Suprapubic skin (tissue), 4 donors: ENCODE measurements at places on chromosomes 1 and 21. TPM values are rescaled to one million over a fixed set of nuclear protein-coding genes. Genes with fewer than 3 reads are reported as not detected.

DNA sequence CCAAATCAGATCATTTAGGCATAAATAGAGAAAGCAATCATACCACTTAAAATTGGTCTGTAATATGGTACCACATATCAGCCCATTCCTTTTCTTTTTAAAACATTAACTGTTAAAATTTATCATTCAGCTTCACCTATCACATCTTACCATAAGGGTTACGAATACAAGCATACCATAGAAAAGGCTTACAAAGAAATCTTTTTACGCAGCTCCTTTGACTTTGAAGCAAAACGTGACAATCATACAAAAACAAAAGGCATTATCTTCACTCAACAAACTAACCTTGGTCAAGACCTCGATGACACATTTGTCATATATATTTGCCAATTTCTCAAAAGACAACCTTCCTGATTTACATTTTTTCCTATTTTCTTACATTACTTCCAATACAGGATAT is 169.0 kb downstream of the SMYD3 start:
- no peaks in the 10 kb centered on the region for H3K4me1 ChIP-seq
- H3K27me3 ChIP-seq, result no peaks in the 10 kb centered on the region
- no peak for DNase-seq
- no peaks in the 10 kb centered on the region for H3K36me3 ChIP-seq
- no peak overlapping the region for H3K27ac ChIP-seq

DNA sequence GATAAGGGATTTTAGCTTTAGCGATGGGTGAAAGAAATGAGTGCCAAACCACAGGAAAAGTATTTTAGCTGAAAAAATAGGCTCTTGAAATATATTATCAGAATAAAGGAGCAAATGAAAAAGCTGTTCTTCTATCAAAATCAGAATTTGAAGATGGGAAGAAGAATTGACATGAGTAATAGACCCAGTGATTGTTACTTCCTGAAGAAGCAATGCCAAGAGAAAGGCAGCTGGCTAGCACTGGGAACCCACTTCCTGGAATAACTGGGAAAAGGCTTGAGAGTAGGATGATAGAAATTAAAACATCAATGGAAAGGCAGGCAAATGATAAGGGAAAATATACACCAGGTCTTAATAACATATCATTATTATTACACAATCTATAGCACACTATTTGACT is 29.9 kb upstream of the LYPLAL1 start:
- H3K4me3 ChIP-seq, result no peak overlapping the region
- H3K4me1 ChIP-seq, result no peaks in the 10 kb centered on the region
- no peaks in the 10 kb centered on the region for H3K27me3 ChIP-seq
- DNase-seq, result no peak
- H3K27ac ChIP-seq, result no peak overlapping the region
- no peaks in the 10 kb centered on the region for H3K36me3 ChIP-seq

The AZIN2 gene
- total RNA-seq, result 3.7 TPM

The TMIGD3 gene
- not detected for total RNA-seq

GRCh38 chr1:156859523-156860112 is 701 bp upstream of the INSRR start:
- H3K4me1 ChIP-seq, result peaks cover 27% of the 10 kb centered on the region
- peak overlapping the region; percentile 31 for H3K4me3 ChIP-seq
- no peaks in the 10 kb centered on the region for H3K36me3 ChIP-seq
- no peak for DNase-seq

DNA sequence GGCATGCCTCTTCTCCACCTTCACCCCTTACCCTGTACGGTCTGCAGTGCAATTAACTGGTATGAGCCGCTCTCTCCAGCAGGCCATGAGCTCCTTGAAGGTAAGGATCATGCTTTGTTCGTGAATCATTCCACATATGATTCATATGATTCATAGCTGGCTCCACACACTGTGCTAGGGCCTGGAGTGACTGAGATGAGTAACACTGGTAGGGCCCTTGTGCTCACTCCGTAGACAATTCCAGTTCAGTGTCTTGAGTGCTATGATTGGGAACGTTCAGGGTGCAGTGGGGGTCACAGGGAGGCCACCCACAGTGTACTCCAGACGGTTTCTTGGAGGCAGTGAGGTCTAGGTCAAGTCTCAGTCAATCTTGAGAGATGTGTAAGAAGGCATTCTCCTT is 239.8 kb downstream of the LMX1A start:
- DNase-seq, result no peak
- H3K36me3 ChIP-seq, result no peaks in the 10 kb centered on the region
- peaks cover 31% of the 10 kb centered on the region for H3K27me3 ChIP-seq
- no peaks in the 10 kb centered on the region for H3K4me1 ChIP-seq
- no peak overlapping the region for H3K27ac ChIP-seq
- no peak overlapping the region for H3K4me3 ChIP-seq

- DNase-seq, result peak; percentile 88
- peaks cover 11% of the 10 kb centered on the region for H3K36me3 ChIP-seq
- peak within 1 kb of the TSS; percentile 91 for H3K27ac ChIP-seq
- H3K4me1 ChIP-seq, result peaks cover 69% of the 10 kb centered on the region
- H3K27me3 ChIP-seq, result no peaks in the 10 kb centered on the region
Observed at GRCh38 chr1:151006327-151007052, at the start of gene MINDY1. Gene MINDY1, minus strand, starts transcription at chr1:151006902. Its CDS starts 4,285 bp downstream, at chr1:151002617.

DNA sequence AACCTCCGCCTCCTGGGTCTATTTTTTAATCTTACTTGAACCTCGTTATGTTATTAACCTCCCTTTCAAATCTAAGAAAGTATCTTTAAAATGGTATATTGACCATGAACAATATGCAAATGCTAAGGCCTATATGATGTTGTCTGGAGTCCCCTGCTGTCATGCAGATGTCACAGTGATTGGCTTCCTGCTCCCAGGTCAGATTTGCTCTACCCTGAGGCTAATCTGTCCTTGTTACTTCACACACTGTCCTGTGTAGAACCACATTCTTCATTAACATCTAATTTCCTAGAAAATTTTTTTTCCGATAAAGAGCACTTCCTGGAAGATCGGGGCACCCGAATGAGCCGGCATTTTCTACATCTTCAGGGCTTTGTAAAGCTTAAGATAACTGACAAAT is 306.6 kb downstream of the MRPL39 start:
- H3K27ac ChIP-seq, result no peak overlapping the region
- no peaks in the 10 kb centered on the region for H3K4me1 ChIP-seq
- no peak overlapping the region for H3K4me3 ChIP-seq
- DNase-seq, result no peak
- no peaks in the 10 kb centered on the region for H3K36me3 ChIP-seq

- no peak overlapping the region for H3K27ac ChIP-seq
- DNase-seq, result no peak
- H3K4me1 ChIP-seq, result no peaks in the 10 kb centered on the region
- H3K4me3 ChIP-seq, result no peak overlapping the region
Observed at GRCh38 chr1:99986656-99987225, 16.9 kb downstream of the SLC35A3 start.

DNA sequence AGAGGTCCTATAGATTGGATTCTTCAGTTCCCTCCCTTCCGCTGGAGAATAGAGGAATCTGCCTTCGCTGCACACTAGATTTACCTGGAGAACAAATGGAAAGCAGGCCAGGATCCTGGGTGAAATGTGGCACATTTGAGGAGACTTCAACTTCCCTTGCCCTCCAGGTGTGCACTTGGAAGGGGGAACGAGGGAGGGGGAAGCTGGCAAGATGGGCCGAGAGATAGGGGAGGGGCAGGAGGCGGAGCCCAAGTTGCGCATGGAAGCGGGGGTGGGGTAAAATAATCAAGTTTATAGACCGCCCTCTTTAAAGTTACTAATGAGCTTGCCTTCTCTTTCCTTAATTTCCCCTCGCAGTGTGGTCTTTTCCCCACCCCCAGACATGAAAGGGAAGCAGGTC is 155.7 kb upstream of the CAMK1G start:
- H3K36me3 ChIP-seq, result no peaks in the 10 kb centered on the region
- peaks cover 23% of the 10 kb centered on the region for H3K4me1 ChIP-seq
- peak overlapping the region; percentile 81 for H3K27ac ChIP-seq
- no peaks in the 10 kb centered on the region for H3K27me3 ChIP-seq
- H3K4me3 ChIP-seq, result peak overlapping the region; percentile 44
- no peak for DNase-seq

DNA sequence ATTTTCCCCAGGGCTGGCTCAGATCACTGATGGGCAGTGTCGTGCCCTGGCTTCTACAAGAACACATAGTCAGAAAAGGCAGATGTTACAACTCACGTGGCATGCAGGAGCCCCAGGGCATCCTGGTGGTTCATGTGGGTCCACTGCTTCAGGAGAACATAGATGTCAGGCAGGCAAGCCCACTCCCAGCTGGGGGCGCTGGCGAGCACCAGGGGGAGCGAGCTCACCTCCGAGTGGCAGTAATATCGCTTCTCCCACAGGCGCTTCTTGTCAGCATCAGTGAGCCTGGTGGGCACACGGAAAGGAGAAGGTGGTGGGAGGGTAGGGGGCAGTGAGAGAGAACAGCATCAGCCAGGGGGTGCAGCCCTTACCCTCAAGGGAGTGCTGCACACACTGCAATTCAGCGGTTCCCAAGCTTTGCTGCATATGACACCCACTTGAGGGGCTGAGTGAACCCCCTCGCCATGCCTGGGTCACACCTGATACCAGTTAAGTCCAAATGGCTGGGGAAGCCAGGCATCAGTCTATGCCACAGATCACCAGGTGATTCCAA is 34.3 kb upstream of the PPP1R15B start:
- H3K36me3 ChIP-seq, result peaks cover 62% of the 10 kb centered on the region
- no peak overlapping the region for H3K27ac ChIP-seq

GRCh38 chr1:109137958-109138357 is 24.0 kb downstream of the ELAPOR1 start:
- no peaks in the 10 kb centered on the region for H3K36me3 ChIP-seq
- H3K4me3 ChIP-seq, result no peak overlapping the region
- H3K27me3 ChIP-seq, result no peaks in the 10 kb centered on the region
- no peak for DNase-seq
- no peak overlapping the region for H3K27ac ChIP-seq
- H3K4me1 ChIP-seq, result peaks cover 9% of the 10 kb centered on the region

- H3K27me3 ChIP-seq, result no peaks in the 10 kb centered on the region
- peaks cover 20% of the 10 kb centered on the region for H3K4me1 ChIP-seq
- no peak overlapping the region for H3K4me3 ChIP-seq
- peak overlapping the region; percentile 60 for H3K27ac ChIP-seq
Observed at GRCh38 chr1:211928290-211928801, 97.8 kb upstream of the LPGAT1 start.

The C1orf174 gene
- 16.0 TPM for total RNA-seq

DNA sequence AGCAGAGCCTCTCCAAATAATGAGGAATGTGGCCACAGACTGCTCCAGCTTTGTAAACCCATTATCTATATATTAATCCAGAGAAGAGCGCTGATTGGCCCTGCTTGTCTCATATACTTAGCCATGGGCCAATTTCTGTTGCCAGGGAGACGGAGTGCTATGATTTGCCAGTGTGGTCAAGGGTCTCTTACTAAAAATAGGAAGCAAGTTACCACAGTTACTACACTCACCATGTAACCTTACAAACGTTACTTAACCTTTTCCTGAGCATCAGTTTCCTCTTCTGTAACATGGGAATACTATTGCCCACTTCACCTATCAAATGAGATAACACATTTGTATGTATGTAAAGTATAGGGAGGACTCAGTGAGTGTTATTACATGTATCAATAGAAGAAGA is 7.7 kb upstream of the S100A2 start:
- no peak overlapping the region for H3K4me3 ChIP-seq
- peaks cover 34% of the 10 kb centered on the region for H3K4me1 ChIP-seq
- H3K27ac ChIP-seq, result peak overlapping the region; percentile 64
- no peaks in the 10 kb centered on the region for H3K27me3 ChIP-seq

DNA sequence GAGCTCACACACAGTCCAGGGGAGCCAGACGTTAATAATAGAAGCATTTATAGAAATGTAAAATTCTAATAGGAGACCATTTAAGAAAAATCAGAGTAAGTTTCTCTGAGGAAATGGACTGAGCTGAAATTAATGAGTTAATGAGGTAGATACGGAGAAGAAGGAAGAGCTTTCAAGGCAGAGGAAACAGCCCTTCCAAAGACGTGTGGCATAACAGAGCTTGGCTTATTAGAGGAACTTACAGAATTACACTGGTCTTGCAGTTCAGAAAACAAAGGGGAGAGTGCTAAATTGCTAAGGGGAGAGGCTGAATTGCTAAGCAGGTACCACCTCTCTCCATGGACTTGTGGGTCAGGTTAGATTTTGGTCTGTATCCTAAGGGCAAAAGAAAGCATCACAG is 8.2 kb upstream of the PIGK start:
- H3K4me1 ChIP-seq, result no peaks in the 10 kb centered on the region
- H3K27me3 ChIP-seq, result no peaks in the 10 kb centered on the region
- H3K36me3 ChIP-seq, result no peaks in the 10 kb centered on the region
- no peak overlapping the region for H3K27ac ChIP-seq
- no peak for DNase-seq
- no peak overlapping the region for H3K4me3 ChIP-seq

The HLCS gene
- 8.7 TPM for total RNA-seq

DNA sequence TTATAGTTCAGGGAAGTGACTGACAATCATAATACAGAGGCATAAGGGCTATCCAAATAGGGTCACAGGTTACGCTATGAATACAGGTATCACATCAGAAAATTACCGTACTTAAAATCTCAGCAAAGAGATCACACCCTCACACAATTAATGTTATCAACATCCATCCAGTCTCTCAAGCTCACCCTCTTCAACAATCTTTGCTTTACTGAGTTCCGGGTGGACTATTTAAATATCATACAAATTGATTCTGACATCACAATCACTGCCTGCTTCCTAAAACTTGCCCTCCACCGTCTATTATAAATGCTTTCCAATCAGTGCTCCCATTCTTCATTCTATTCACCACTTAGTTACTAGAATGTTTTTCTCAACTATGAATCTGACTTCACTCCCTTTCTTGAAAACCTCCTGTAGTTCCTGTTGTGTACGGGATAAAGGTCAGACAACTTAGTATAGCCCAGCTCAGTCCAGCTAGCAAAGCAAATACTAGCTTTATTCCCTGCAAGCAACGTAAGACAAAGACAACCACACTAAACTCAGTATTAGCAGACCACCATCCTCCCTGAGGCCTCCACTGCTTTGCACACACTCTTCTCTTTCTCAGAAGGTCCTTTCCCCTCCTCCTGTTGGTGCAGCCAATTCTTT is 398.7 kb downstream of the SMYD3 start:
- no peak for DNase-seq
- no peak overlapping the region for H3K4me3 ChIP-seq
- H3K36me3 ChIP-seq, result no peaks in the 10 kb centered on the region
- H3K27me3 ChIP-seq, result no peaks in the 10 kb centered on the region
- H3K27ac ChIP-seq, result no peak overlapping the region
- H3K4me1 ChIP-seq, result peaks cover 2% of the 10 kb centered on the region

- no peak for DNase-seq
- H3K4me1 ChIP-seq, result peaks cover 13% of the 10 kb centered on the region
- no peaks in the 10 kb centered on the region for H3K36me3 ChIP-seq
- H3K4me3 ChIP-seq, result no peak overlapping the region
- no peaks in the 10 kb centered on the region for H3K27me3 ChIP-seq
- no peak overlapping the region for H3K27ac ChIP-seq
Observed at GRCh38 chr1:89273324-89273778, 691 bp upstream of the GBP5 start.

- no peak overlapping the region for H3K27ac ChIP-seq
- H3K4me3 ChIP-seq, result no peak overlapping the region
- DNase-seq, result no peak
- H3K4me1 ChIP-seq, result peaks cover 34% of the 10 kb centered on the region
Observed at GRCh38 chr1:2477791-2478499, 1.9 kb downstream of the PLCH2 start.

The NR1I3 gene
- 1.2 TPM for total RNA-seq

The SPATA45 gene
- total RNA-seq, result not detected
